ENCODE measurements at places on chromosomes 4 and X.

DNA sequence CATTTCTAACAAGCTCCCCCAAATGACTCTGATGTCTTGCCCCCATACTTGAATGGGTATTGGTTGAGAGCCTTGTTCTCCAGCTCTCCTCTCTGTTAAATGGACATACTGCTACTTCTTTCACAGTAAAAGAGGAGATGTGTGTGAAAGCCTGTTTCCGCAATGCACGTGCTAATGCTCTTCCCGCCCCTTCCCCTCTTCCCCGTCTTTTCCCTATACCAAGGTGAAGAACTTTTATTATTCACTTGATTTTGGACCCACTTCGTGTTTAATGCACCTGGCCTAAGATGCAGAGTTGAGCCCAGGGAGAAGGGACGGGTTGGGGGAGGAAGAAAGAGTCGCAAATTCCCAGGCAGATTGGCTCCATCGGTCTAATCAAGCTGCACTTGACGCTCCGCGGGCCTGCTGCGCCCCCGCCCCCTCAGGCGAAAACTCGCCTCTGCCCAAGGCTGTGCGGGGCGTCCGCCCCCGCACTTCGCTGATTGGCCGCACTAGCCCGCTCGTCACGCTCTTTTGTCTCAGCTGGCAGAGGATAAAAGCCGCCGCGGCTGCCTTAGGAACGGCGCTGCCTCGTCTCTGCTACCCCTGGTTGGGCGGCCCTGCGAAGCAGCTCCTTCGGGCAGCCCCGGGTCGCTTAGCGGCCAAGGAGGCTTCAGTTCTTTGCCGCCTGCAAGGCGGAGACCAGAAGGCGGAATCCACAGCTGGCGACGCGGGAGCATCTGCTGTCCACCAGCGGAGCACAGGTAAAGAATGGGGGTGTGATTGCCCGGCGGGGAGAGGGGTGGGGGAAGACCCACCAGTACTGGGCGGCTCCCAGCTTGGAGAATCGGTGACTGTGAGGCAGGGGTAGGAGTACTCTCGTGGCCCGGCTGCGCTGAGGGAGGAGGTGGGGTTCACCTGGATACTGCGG is at the start of gene ZCCHC12:
Gene ZCCHC12 (plus strand): TSS at position 562 of the 910 bp plus-strand sequence. CDS start 1,421 bp downstream, outside the sequence.
- H3K27ac ChIP-seq = no peak within 1 kb of the TSS
- H3K4me3 ChIP-seq = peak within 1 kb of the TSS; percentile 45
- no peaks in the 10 kb centered on the region for H3K36me3 ChIP-seq

DNA sequence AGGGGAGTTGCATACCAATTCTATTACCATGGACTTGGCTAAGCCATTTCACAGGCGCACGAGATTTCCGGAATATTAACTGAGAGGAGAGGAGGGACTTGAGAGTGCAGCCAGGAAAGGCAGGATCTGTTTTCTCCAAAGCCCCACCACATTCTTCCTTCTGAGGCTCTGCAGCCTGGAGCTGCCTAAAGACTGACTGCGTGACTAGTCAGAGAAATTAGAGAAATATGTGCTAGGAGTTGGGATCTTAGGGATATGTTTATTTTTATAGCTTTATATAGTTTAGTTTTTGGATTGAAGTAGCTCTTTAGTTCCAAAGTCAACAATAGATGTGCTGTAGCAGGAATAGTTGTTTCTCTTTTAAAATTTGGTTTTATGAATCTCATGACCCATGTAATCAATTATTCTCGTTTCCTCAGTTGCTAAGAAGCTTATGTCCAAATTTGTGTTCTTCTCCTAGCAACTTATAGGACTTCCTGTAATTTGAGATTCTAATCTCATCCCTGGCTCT is 300.1 kb upstream of the DDX53 start:
- no peaks in the 10 kb centered on the region for H3K27me3 ChIP-seq
- DNase-seq = peak; percentile 78
- H3K4me3 ChIP-seq = no peak overlapping the region
- peak overlapping the region; percentile 37 for H3K27ac ChIP-seq
- no peaks in the 10 kb centered on the region for H3K36me3 ChIP-seq
- peaks cover 7% of the 10 kb centered on the region for H3K4me1 ChIP-seq

DNA sequence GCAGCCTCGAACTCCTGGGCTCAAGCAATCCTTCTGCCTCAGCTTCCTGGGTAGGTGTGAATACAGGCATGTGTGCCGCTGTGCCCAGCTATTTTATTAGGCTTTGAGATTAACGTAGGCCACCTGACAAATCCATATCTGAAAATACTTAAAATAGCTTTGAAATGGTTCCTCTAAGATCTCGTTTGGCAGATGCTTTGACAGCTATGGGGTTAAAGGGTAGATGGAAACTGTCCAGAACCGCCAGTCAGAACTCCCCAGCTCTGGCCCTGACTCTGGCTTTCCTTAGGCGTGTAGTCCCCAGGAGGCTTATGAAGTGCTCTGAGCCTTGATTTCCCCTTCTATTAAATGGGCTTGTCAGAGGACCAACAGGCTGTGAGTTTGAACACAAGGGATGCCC is 32.8 kb upstream of the STIM2 start:
- no peak overlapping the region for H3K4me3 ChIP-seq
- H3K27me3 ChIP-seq = no peaks in the 10 kb centered on the region
- H3K4me1 ChIP-seq = peaks cover 8% of the 10 kb centered on the region
- no peak for DNase-seq

- no peak for DNase-seq
- H3K4me1 ChIP-seq = no peaks in the 10 kb centered on the region
- H3K27me3 ChIP-seq = no peaks in the 10 kb centered on the region
- H3K27ac ChIP-seq = no peak overlapping the region
These were observed 322.1 kb upstream of the ARX start for GRCh38 chrX:25337841-25338240.

DNA sequence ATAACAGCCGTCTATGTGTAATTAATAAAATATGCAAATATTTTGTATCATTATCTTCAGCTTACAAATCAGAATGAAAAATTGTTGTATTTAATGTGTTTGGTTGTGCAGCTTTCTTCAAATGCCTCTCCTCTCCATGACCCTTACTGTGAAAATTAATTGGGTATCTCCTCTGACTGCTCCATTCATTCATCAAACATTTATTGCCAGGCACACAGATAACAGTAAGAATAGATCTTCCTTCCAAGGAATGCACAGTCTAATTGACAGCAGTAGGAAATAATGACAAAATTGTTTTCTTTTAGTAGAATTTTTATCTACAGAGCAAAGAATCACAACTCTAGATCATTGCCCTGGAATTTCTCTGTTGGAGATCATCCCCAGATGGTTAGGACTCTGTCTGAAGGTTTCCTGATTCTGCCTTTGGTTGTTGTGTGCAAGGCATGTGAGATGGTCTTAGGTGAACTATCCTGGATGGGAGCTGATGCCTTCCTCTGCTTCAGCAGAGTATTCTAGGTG is 395.0 kb upstream of the FAT1 start:
- DNase-seq = no peak
- H3K27me3 ChIP-seq = no peaks in the 10 kb centered on the region
- H3K27ac ChIP-seq = no peak overlapping the region
- H3K4me1 ChIP-seq = no peaks in the 10 kb centered on the region
- no peak overlapping the region for H3K4me3 ChIP-seq

GRCh38 chr4:76326515-76326914 is 20.0 kb downstream of the STBD1 start:
- no peaks in the 10 kb centered on the region for H3K36me3 ChIP-seq
- no peak overlapping the region for H3K27ac ChIP-seq
- H3K27me3 ChIP-seq = no peaks in the 10 kb centered on the region
- no peaks in the 10 kb centered on the region for H3K4me1 ChIP-seq
- DNase-seq = no peak
- H3K4me3 ChIP-seq = no peak overlapping the region

DNA sequence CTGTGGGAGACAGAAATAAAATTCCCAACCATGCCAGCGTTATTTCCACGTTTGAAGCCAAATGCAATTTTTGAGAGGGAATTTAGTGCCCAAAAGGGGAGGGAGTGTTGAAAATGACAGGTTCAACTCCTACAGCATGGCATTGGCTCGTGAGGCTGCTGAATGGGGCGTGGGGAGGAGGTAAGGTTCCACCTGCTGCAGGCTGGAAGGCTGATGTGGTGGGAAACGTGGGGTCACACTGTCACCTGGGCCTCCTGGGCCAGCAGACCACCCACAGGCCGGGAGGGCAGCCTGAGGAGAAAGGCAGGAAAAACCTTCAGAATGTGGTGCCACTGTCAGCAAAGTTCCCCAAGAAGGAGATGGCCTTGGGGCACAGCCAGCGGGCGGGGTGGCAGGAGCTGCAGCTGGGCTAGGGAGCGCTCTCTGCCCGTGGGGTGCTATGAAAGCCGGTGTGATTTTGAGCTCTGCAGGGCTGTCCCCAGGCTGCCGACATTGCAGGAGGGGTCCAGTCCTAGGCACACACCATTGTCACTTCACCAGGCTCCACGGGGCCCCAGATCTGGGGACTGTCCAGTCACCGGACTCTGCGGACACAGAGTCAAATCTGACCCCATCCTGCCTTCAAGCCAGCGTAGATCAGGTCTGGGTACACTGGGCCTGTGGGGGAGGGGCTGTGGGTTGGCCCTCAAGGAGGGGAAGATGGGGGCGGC is 19.6 kb downstream of the MSANTD1 start:
- DNase-seq = no peak
- H3K27ac ChIP-seq = no peak overlapping the region
- peaks cover 16% of the 10 kb centered on the region for H3K4me1 ChIP-seq
- H3K36me3 ChIP-seq = no peaks in the 10 kb centered on the region
- H3K4me3 ChIP-seq = no peak overlapping the region

GRCh38 chr4:78168029-78168428 is 110.9 kb downstream of the FRAS1 start:
- H3K27ac ChIP-seq = no peak overlapping the region
- no peaks in the 10 kb centered on the region for H3K36me3 ChIP-seq
- peaks cover 3% of the 10 kb centered on the region for H3K4me1 ChIP-seq

GRCh38 chrX:42047886-42048285 is 124.5 kb upstream of the CASK start:
- no peaks in the 10 kb centered on the region for H3K4me1 ChIP-seq
- DNase-seq = no peak
- H3K27me3 ChIP-seq = no peaks in the 10 kb centered on the region
- H3K36me3 ChIP-seq = no peaks in the 10 kb centered on the region

DNA sequence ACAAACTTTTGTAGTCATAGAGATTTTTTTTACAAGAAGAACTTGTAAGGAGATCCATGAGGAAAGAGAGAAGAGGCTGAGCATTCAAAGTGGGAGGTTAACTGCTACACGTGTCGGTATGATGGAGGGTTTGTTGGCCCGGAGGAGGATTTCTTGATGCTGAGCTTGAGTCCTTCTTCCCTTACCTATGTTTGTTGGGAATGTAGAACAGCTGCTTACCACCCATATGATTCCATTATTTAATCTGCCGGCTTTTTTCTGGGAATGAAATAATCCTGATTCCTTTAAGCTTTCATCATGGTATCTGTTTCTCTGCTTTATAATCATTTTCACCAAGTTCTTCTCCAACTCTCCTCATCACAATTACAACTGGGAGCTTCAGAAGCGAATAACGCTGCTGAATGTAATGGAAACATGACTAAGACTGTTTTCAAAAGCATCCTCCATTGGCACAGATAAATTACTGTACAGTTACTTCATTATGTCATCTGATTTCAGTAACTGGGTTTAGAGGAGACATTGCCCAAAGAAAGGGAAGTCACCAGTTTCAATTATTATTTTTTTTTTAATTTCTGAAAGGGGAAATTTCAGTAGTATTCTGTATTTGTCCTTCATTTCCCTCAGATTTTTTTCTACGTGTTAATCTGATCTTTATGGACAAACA is 420.6 kb downstream of the SPRY1 start:
- no peak for DNase-seq
- no peaks in the 10 kb centered on the region for H3K27me3 ChIP-seq
- no peak overlapping the region for H3K4me3 ChIP-seq
- no peaks in the 10 kb centered on the region for H3K36me3 ChIP-seq
- no peak overlapping the region for H3K27ac ChIP-seq

- H3K4me1 ChIP-seq = no peaks in the 10 kb centered on the region
- H3K36me3 ChIP-seq = no peaks in the 10 kb centered on the region
- H3K27ac ChIP-seq = no peak overlapping the region
- DNase-seq = no peak
- H3K4me3 ChIP-seq = no peak overlapping the region
- H3K27me3 ChIP-seq = no peaks in the 10 kb centered on the region
These were observed 4.5 kb downstream of the SNX25 start for GRCh38 chr4:185213877-185214276.

DNA sequence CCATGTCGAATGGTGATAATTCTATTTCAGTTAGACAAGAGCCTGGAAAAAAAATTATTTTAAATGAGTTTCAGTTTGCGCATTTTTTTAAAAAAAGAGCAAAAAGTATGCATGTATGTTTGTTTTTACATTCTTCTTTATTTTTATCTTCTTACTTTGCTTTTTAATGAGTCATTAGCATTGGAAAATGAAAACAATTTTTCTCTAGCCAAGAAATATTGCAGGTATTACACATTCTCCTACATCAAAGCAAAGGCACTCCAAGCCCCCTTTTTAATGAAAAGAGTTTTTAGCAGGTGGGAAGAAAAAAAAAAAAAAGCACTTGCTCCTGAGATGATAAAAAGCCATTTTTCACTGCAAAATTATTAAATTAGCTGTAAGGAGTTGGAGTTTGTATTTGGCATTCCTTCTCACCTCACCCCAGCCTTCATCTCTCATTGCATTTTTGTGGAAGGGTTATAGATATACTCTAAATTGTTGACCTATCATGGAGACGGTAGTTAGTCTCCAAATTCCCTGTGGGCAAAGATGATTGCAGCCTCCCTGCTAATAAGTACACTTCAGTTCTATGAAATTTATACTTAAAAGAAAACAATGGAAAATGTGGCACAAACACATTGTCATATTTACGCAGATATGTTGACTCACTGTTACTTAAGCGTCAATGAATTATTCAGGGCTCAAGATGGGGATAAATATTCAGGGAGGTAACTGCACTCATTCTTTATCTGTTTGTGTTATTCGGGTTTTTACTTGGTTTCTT is 43.8 kb downstream of the PALLD start:
- peaks cover 7% of the 10 kb centered on the region for H3K4me1 ChIP-seq
- no peak for DNase-seq
- H3K27ac ChIP-seq = peak overlapping the region; percentile 79
- peak overlapping the region; percentile 42 for H3K4me3 ChIP-seq
- H3K27me3 ChIP-seq = no peaks in the 10 kb centered on the region
- H3K36me3 ChIP-seq = no peaks in the 10 kb centered on the region

DNA sequence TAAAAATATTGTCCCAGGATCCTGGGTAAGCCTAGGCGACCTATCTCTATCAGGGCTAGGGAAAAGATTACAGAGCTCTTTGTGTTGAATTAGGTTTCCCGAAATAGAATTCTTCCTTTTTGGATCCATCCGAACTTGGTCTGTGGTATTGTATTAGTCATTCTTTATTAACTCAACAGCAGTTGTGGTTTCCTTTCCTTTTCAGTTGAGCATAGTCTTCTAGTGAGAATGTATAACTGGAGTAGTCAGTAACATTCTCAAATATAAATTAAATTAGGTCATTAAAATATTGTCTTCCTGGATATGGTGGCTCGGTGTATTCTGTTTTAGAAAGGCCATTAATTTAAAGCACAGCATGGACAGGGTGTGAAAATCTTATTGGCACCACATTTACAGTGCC is 520.4 kb downstream of the NLGN4X start:
- no peak for DNase-seq
- H3K4me1 ChIP-seq = no peaks in the 10 kb centered on the region
- no peaks in the 10 kb centered on the region for H3K36me3 ChIP-seq
- H3K27ac ChIP-seq = no peak overlapping the region

GRCh38 chr4:78058591-78059523 is 1.7 kb downstream of the FRAS1 start:
- no peaks in the 10 kb centered on the region for H3K4me1 ChIP-seq
- H3K27me3 ChIP-seq = no peaks in the 10 kb centered on the region
- peak; percentile 80 for DNase-seq
- peak overlapping the region; percentile 68 for H3K4me3 ChIP-seq
- H3K36me3 ChIP-seq = no peaks in the 10 kb centered on the region
- H3K27ac ChIP-seq = peak overlapping the region; percentile 84

GRCh38 chr4:140764785-140765392 is 8.7 kb upstream of the TBC1D9 start:
- H3K36me3 ChIP-seq = no peaks in the 10 kb centered on the region
- DNase-seq = peak; percentile 45
- no peaks in the 10 kb centered on the region for H3K4me1 ChIP-seq
- no peak overlapping the region for H3K27ac ChIP-seq
